ENCODE measurements at places on chromosomes 6 and 20.

DNA sequence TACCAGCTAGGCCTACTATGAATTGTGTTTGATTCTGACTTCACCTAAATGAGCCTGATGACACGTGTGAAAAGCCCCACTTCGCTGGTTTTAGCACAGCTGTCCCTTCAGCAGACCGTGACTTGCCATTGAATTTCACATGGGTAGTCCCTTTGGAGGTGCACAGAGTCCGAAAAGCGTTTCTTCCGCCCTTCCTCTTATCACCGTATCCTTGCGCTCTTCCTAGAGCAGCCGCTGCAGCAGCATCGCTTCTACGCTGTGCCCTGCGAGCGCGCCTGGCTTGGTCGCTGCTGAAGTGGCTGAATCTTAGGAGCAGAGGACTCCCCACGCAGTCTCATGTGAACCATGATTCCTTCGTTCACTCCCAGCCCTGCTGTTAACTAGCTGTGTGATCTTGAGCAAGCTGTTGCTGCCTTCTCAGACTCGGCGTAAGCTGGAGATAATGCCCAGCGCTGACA is 127.0 kb downstream of the PACRG start:
- DNase-seq: no peak

DNA sequence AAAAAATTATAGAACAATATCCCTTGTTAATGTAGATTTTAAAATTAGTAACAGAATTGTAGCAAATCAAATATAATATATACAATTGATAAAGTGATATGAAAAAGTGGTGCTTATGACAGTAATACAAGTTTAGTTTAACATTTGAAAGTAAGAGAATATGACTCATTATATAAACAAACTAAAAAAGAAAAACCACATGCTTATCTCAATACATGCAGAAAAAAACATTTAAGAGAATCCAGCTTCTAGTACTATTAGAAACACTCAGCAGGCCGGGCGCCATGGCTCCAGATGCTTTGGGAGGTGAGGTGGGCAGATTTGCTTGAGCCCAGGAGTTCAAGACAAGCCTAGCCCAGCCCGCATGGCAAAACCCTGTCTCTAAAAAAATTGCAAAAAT is 60.7 kb upstream of the LAMA2 start:
- DNase-seq: no peak

DNA sequence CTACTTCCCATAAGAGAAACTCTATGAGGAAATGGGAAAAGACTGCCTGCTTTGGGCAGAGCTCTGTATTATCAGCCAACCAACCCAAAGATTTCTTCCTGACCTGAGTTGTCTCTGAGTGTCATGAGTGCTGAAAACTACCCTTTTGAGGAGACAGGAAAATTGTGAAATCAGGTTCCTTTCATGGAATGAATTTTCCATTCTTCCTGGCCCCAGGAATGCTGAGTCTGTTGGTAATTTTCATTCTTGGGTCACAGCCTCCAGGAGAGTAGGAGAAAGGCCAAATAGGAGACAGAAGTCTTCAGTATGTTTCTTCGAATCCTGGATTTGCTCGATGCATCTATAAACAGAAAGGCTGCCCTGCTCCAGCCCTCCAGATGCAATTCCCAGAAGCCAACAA is 53.6 kb downstream of the SCML4 start:
- DNase-seq: no peak

DNA sequence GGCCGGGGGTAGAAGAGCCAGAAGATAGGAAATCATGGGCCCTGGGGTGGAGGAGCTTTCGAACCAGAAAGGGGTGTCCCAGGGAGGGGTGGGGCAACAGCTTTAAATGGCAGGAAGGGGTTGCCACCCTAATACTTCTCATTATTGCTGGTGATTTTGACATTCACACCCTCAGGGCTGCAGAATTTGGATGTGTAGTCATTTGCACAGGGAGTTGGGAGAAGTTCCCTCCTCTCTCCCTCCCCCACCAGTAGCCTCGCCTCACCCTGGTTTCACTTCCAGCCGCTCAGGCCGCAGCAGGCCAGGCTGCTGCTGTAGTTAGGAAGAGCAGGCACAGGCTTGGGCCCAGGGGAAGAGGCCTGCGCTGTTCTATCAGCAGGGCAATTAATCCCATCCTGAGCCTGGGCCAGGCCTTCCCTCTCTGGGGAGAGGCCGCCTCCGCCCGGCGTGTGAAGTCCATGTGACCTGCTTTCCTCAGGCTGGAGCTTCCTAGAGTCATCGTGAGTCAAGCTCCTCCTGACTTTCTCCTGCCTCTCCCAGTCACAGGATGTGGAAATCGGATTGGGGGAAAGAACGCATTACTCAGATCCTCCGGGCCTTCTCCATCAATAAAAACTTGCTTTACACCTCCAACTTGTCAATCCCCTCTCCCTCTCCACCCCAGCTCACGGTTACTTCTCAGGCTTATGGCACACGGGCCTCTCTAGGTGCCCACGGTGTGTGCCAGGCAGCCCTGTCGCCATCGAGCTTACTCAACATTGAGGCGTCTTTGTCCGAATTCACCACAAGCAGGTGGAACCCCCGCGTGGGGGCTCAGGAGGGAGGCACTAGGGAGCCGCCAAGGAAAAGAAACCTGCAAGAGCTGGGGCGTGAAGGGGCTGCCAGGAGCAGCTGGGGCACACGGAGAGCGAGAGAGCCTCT is 7.8 kb downstream of the ADTRP start:
- no peak for DNase-seq

- DNase-seq: no peak
These were observed 8.6 kb downstream of the OR10C1 start for GRCh38 chr6:29447670-29448069.
